ENCODE measurements at places on chromosomes 5 and 9.

GRCh38 chr9:29866556-29866955 is 2293.3 kb upstream of the C9orf72 start:
- DNase-seq = no peak

DNA sequence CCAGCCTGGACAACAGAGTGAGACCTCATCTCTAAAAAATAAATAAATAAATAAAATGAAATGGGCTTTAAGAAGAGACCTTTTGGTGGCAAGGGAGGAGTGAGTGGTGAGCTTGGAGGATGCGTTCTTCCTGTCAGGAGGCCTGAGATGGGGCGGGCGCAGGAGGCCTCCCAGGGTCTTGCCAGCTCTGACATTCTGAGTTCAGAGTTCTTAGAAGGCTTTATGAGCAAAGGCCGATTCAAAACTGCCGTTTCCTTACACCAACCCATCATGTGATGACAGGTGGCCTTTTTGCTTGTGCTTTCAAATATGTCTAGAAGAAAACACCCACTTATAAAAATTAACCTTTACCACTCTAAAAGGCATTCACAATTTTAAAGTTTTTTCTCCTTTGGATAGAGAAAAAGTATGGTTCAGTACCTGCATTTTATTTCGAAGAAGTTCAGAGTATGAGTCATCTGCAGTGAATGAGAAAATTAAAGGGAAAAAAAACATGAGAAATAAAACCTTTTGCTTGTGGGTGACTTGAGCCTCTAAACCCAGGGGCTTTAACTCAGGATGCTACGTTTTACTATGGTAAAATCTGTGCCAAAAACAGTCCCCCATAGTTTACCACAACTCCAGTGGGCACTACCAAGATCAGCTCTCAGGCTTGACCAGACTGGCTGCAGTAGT is 157.4 kb upstream of the OTULINL start:
- DNase-seq = no peak

DNA sequence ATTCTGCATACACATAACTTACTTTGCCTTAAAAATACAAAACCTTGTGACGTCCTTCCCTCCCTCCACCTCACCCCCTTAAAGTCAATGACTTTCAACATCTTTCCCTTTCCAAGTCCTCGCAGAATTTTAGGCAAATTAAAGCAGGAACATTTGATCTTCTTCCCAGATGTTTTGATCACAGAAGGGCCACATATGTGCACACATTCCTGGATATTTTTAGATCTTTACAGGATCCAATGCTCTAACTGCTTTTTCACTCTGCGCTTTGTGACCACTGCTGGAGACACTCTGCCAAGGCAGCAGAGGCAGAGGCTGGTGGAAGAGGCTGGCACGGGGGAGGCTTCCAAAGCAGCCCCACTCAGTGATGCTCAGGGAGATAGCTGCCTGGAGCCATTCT is 130.7 kb downstream of the SEC61B start:
- DNase-seq = peak; percentile 98

GRCh38 chr5:175874462-175875139 is 3.2 kb downstream of the CPLX2 start:
- no peak for DNase-seq

GRCh38 chr9:84597131-84597530 is 72.4 kb upstream of the NTRK2 start:
- no peak for DNase-seq

- no peak for DNase-seq
Measured at GRCh38 chr5:168771678-168772077, 192.5 kb upstream of the PANK3 start.

DNA sequence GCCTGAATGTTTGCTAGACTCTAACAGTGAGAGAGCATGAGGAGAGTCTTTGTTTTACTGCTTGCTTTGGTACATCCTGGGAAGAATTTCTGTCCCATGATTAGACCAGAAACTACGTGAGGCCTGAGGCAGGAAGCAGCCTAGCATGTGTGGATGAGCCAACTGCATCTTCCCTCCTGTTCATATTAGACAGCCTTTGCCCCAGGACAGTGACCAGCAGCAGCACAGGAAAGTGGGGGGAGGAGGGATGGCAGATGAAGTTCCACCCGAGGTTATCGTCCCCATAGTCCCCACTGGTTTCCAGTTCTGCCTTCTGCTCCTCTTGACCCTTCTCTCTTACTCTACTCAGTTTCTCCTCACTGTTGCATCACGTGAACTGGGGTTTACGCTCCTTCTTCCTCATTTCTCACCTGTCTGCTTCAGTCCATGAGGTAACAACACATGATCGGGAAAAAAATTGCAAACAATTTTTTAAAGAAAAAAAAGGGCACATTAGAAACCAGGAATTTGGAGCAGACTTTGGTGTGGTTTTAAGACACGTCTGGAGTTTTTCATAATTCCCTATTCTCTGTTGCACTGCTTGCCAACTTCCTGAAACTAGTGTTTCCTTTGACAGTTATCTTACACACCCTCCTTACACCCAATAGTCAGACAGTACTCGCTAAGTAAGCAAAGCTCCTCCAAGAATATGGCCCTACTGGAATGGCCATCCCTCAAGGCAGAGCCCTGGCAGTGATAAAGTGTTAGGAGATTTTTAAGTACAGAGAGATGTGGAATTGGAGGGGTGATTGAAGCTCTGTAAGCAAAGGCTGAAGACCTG is 84.1 kb downstream of the SNX18 start:
- DNase-seq = no peak

- DNase-seq = no peak
Measured at GRCh38 chr9:124302921-124303320, 45.2 kb downstream of the NEK6 start.

DNA sequence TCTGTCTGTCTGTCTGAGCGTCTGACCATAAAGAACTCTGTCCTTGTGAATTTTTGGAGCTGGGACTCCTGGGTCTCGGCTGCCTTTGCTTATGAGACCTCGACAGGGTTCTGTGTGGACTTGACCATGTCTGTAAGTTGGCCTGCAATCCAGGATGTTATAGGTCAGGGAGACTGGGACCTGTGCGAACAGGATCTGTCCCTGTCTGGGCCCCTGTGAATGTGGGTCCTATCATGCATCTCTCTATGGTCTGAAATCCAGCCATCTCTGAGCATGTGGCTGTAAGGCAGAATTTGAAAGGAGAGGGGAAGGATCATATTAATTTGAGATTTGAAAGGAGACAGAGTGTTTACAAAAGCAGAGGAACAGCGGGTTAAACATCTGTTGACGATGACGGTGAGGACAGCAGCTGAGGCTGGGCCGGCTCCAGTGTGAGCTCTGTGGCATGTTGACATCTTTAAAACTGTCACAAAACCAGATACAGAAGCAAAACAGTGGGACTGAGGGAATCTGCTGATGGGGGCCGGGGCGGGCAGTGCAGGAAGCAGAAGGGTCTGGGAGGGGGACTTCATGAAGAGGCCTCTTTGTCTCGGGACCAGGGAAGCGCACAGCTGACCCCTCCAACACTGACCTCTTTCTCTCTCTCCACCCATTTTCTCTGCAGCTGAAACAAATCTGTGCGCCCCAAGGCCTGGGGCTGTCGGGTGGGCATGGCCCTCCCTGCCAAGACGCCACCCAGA is 19.1 kb upstream of the MVB12B start:
- DNase-seq = no peak

DNA sequence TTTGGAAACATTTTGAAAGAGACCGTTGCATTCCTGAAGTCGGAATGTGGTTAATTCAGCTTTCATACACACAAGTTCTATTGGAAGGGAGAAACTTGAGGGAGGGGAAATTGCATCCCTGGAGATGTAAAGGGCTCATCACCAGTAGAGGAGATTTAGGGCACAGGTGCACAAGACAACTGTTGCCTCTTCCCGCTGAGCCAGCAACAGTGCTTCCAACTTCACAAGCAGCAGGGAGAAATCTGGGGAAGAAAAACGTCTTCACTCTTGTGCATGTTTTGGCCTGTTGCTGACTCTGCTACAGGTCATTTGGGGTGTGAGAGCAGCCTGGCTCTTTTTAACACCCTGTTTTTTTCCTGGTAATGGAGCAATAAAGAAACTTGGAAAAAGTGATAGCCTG is 277.9 kb downstream of the GAS1 start:
- DNase-seq = no peak

- no peak for DNase-seq
Measured at GRCh38 chr5:43973908-43974307, 370.9 kb downstream of the NNT start.

GRCh38 chr5:16392718-16393117 is 72.9 kb downstream of the ZNF622 start:
- DNase-seq = no peak

- no peak for DNase-seq
Measured at GRCh38 chr5:167971706-167972105, 319.7 kb upstream of the WWC1 start.

DNA sequence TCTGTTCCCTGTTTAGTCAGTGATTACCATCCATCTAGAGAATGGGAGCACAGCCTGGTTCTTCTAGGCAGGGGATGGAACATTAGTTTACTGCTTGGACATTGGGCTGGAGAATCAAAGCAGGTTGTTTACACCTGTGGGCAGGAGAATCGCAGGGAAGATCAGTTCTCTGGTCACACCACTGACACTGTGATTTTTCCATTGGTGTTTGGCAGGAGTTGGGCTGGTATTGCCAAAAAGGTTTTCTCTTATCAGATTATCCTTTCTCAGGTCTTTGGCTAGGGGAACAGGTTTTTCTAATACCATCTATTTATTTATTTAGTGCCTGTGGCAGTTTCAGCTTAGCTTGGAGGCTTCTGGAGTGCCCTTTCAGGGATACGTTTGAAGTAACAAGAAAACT is 219.3 kb upstream of the GRIN3A start:
- DNase-seq = no peak

DNA sequence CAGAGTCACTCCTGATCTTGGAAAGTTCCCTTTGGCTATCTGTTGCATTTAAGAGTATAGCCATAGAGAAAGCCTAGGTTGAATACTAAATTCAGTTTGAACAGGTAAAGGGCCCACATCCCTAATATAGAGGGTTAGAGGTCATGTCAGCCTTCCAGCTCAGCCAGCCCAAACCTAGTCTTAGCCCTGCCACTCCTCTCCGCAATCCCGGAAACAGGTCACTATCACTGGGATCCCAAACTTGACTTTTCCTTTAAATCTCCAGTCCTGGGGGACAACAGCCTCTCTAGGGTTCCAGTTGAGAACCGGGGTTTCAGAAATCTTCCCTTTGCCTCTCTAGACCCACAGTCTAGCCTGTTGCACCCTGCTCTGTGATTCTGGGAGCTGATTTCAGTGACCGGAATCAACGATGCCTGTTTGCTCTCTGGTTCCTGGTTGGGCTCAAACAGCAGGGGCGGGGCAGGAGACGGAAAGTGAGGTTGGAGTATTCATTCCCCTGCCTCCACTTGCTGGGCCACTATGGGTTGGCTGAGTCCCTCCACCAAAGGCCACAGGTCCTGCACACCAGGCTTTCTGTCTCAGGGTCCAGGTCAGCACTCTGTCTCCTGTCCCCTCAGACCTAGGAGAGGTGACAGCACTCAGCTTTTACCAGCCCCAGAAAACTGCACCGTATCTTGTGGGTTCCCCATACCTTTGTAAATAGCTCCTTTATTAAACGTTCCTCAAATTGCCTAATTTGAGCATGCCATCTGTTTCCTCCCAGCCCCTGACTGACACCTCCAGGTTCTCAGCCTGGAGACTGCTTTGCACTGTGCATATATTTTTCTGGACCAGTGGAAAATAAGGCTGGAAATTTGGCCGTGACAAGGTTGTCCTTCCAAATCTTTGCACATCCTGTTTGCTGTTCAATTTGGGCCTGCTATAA is 23.8 kb upstream of the CPEB4 start:
- no peak for DNase-seq

- no peak for DNase-seq
Measured at GRCh38 chr5:100434815-100435214, 100.4 kb upstream of the FAM174A start.

GRCh38 chr5:59416451-59416850 is 477.1 kb downstream of the PDE4D start:
- DNase-seq = peak; percentile 81

GRCh38 chr9:128162215-128163026 is 2.4 kb downstream of the BBLN start:
- DNase-seq = peak; percentile 78

DNA sequence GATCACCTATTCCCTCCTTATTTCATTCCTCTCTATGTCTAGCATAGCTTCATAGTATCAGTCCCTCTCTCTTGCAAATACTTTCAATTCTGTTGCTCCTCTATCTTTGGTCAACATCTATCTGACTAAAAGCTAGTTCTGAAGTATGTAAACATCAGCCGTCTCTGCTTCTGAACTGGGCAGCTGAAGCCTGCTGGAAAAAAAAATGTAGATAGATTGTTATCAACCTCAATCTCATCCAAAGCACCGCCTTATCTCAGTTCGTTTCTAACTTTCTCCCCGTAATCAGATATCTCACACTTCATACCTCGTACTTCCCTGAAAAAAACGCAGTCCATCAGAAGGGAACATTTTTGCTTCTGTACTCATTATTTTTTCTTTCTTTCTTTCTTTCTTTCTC is 4.5 kb upstream of the SEMA6A start:
- DNase-seq = no peak

GRCh38 chr9:112144807-112145206 is 30.3 kb downstream of the SUSD1 start:
- no peak for DNase-seq

DNA sequence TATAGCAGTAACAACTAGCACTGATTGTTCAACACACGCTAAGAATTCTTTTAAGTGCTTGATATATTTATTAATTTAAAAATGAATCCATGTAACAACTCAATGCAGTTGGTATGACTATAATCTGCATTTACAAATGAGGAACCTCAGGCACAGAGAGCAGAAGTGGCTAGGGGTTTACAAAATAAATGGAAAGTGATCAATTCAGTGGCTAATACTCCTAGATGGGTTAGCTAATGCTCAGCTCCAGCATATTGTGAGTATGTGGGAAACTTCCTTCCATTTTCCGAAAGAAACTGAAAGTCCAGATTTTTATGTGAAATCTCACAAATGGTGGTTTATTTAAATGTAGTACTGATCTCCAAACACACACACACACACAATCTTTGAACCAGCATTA is 128.0 kb downstream of the RFX3 start:
- no peak for DNase-seq

- no peak for DNase-seq
Measured at GRCh38 chr5:180637962-180638680, 11.3 kb downstream of the FLT4 start.

DNA sequence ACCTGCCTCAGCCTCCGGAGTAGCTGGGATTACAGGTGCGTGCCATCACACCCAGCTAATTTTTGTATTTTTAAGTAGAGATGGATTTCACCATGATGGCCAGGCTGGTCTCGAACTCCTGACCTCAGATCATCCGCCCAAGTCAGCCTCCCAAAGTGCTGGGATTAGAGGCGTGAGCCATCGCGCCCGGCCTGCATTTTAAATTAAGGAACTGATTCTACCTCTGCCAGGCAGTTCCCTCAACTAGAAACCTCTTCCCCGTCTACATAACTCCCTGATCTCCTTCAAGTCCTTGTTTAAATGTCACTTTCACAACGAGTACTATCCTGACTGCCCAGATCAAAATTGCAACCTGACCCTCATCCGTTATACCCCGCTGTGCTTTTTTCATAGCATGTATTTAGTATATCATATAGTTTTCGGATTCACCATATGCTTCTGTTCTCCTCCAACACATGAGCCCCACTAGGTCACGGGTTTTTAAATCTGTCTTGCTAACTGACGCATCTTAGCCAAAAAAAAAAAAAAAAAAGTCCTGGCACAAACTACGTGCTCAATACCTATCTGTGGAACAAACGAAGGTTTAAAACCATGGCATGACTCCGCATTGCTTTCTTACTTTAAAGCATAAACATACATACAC is 858 bp upstream of the SOWAHA start:
- DNase-seq = no peak

GRCh38 chr5:127006744-127007143 is 23.6 kb downstream of the MARCHF3 start:
- peak; percentile 43 for DNase-seq

GRCh38 chr9:136377341-136378169 is 4.1 kb upstream of the CARD9 start:
- no peak for DNase-seq

Data from fibroblast of gingiva (primary cell).